ENCODE measurements at places on chromosomes 11 and 22.

- no peak for DNase-seq
These were observed 412.3 kb upstream of the CHORDC1 start for GRCh38 chr11:90635151-90635550.

GRCh38 chr11:11171854-11172253 is 181.2 kb downstream of the CSNK2A3 start:
- DNase-seq = peak; percentile 21

- DNase-seq = no peak
These were observed 10.4 kb upstream of the ANO3 start for GRCh38 chr11:26321516-26321915.

DNA sequence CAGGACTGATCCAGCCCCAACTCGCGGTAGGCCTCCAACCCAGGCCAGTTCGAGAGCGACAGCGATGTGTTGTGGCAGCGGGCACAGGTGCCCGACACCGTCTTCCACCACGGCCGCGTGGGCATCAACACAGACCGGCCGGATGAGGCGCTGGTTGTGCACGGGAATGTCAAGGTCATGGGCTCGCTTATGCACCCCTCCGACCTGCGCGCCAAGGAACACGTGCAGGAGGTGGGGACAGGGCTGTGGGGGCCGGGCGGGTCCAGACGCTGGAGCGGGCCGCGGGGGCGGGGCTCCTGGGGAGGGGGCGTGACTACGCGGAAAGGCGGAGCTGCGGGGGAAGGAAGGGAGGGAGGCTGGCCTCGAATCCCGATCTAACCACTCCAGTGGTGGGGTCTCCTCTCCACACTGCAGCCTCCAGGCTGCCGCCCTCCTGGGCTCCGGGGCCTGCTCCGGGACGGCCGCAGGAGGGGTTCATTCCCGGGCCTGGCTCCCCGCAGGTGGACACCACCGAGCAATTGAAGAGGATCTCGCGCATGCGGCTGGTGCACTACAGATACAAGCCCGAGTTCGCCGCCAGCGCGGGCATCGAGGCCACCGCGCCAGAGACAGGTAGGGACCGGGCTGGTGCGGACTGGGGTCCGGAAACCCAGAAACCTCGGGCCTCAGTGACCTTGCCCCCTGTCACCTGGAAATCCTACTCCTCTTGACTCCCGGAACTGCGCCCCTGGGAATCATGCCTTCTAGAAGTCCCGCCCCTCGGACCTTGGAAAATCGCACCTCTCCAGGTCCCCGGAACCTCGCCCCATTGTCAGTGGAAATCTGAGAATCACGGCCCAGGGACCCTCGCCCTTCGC is 14.9 kb downstream of the TMEM258 start:
- DNase-seq = peak; percentile 68

DNA sequence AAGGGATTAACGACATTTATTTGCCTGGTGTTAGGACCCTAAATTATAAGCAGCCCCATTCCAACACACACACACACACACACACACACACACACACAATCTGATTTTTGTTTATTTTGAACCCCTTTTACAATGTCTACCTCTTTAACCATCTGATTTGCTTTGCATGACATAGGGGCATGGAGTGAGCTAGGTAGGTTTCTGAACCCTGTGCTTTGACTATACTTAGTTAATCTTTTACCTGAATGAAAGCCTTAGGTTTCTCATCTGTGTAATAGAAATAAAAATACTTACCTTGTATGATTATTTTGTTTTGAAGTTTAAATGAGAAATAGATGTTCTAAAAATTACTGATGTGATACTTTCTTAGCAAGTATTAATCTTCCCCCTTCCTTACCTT is 94.7 kb upstream of the FOLH1 start:
- no peak for DNase-seq

DNA sequence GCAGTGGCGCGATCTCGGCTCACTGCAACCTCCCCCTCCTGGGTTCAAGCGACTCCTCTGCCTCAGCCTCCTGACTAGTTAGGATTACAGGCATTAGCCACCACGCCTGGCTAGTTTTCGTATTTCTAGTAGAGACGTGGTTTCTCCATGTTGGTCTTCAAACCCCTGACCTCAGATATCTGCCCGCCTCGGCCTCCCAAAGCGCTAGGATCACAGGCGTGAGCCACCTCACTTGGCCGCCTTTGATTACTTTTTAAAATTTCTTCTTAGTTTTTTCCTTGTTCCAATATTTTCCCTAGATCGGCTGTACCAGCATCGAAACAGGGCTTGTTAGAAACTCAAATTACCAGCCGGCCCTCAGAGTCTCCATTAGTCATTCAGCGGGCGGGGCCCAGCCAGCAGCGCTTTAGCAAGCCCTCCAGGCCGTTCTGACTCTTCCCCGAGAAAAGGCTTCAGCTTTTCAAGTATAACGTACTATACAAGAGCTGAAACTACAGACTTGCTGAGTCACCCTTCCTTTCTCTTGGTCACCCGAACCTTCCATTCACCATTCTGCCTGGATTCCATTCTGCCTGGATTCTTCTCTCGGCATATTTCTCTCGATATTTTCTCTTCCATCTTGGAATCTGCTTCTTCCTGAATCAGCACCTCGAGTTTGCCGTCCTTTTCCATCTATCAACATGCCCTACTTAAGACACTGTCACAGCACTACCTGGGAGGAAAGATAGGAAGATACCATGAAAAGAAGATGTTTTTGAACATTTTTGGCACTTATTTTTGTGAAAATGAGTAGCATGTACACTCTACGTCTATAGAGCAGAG is 6.7 kb upstream of the CAPRIN1 start:
- DNase-seq = no peak

DNA sequence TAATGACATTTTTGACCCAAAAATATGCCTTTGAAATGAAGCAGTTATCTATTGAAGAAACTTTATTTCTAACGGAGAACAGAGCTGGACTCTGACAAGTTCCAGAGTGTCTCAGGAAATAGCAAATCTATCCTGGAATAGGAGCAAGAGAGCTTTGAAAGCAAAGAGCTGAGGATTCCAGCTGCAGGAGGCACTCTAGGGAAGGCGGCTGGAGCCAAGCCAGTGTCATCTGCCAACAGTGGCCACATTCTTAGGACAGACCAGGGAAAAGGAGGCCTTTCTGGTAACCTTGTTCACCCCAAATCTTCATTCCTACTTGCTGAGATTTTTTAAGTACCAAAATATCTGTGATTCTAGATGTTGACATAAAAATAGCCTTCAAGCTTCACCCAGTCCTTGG is 493.5 kb upstream of the B3GAT1 start:
- no peak for DNase-seq

GRCh38 chr11:122320671-122321070 is 204.7 kb upstream of the BLID start:
- DNase-seq = no peak

- no peak for DNase-seq
These were observed 9.8 kb upstream of the SEPTIN5 start for GRCh38 chr22:19704355-19705015.

- DNase-seq = no peak
These were observed 113.2 kb downstream of the MIAT start for GRCh38 chr22:26770624-26771023.

GRCh38 chr22:44669561-44669976 is 32.4 kb upstream of the PRR5 start:
- no peak for DNase-seq

DNA sequence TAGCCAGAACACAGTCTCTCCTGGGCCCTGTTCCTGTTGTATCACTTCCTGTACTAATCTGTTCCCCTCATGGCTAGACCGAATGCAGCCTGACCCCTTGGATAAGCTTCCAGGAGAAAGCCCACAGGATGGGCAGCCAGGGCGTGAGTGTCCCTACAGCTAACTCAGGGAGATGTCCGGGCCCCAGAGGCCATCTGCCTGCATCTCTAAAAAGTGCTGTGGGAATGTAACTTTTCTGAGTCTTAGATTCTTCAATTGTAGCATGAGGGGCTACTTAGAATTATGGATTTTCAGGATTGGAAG is 7.7 kb upstream of the MALAT1 start:
- no peak for DNase-seq
